ENCODE measurements at places on chromosomes 6 and 20.

DNA sequence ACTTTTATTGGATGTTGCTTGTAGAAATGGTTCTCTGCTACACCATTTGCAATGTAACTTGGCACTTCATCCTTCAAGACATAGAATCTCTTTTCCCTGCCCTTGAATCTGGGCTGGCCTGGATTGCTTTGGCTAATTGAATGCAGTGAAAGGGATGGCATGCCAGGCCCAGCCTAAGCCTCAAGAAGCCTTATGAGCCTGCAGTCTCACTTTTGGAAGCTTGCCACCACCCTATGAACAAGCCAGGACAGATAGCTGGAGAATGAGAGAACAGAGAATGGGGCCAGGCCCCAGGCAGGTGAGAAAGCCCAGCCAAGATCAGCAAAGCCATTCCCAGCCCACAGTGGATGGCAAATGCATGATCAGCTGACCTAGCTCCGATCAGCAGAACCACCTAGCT, 350.7 kb upstream of the RNF24 start:
- no peak for DNase-seq

GRCh38 chr20:39602649-39603048, 640.5 kb downstream of the DHX35 start:
- no peak for DNase-seq

- DNase-seq = peak; percentile 33
Measured at GRCh38 chr20:58310291-58310782, 822 bp downstream of the RAB22A start.

- DNase-seq = no peak
Measured at GRCh38 chr20:44544263-44544662, 22.4 kb upstream of the SERINC3 start.

Data from RPMI8226 (cell line).